T-helper 9 cell (primary cell): ENCODE measurements at places on chromosomes 12 and 14.

DNA sequence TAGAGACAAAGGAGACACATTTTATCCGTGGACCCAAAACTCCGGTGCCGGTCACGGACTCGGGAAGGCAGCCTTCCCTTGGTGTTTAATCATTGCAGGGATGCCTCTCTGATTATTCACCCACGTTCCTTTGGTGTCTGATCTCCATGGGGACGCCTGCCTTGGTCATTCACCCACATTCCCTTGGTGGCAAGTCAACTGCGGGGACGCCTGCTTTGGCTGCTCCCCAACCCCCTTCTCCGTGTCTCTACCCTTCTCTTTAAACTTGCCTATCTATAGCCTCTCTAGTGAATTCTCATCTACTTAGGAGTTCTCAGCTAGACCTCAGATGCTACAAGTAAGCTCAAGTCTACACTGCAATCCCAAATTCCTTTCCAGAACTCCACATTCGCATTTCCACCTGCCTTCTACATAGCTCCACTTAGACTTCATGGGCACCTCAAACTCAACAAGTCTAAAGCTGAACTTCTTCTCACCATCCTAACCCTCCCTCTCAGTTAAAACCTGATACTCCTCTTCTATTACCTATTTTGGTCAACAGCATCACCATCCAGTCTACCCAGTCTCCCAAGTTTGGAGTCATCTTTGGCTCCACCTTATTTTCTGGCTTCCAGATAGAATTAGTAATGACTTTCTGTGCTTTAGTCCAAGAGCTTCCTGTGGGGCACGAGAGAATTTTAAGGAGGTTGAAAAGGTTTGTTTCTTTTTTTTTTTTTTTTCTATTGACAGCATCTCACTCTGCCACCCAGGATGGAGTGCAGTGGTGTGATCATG lies 14.4 kb downstream of the SPTLC2 start:
- DNase-seq = no peak

DNA sequence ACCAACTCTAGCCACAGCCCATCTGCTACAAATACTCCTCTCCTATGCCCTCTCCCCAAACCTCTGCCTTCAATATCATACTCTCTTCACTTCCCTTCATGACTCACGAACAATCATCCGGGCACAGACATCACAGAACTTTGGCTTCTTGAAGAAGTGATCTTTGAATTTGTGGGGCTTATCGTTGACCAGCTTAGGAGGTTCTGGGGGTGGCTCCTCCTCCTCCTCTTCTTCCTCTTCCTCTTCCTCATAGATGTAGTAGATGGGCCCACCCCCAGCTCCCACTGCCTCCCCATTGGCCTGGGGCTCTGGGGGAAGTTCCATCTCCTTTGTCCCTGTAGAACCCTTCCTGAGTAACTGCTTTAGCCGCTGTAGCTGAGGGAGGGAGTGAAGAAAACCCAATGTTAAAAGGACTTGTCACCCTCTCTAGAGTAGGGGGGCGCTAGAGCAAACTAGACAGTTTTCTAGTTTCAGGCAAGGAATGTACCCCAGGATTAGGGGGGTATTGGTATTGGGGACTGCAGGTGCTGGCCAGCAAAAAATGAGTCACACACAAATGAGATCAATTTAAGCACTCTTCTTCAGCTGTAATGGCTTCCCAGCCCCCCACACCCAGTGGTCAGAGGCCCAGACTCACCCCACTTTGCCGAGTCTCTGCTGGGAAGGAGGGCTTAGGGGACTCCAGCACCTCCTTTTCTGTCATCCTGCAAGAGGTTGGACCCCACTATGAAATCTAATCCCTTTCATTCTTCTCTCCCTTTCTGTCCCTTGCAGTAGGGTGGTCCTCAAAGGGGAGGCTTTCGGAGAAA lies 1.8 kb downstream of the STAC3 start:
- DNase-seq = no peak

GRCh38 chr12:94769047-94769420 lies 118.7 kb upstream of the TMCC3 start:
- no peak for DNase-seq

GRCh38 chr14:79580414-79580813 lies 630.9 kb downstream of the DIO2 start:
- DNase-seq = no peak

- no peak for DNase-seq
These were observed 220.3 kb upstream of the FKBP4 start for GRCh38 chr12:2574355-2574935.

- no peak for DNase-seq
These were observed 25.6 kb downstream of the NDUFA12 start for GRCh38 chr12:94977766-94978468.

- no peak for DNase-seq
These were observed 124.9 kb downstream of the DACT1 start for GRCh38 chr14:58762629-58763028.

DNA sequence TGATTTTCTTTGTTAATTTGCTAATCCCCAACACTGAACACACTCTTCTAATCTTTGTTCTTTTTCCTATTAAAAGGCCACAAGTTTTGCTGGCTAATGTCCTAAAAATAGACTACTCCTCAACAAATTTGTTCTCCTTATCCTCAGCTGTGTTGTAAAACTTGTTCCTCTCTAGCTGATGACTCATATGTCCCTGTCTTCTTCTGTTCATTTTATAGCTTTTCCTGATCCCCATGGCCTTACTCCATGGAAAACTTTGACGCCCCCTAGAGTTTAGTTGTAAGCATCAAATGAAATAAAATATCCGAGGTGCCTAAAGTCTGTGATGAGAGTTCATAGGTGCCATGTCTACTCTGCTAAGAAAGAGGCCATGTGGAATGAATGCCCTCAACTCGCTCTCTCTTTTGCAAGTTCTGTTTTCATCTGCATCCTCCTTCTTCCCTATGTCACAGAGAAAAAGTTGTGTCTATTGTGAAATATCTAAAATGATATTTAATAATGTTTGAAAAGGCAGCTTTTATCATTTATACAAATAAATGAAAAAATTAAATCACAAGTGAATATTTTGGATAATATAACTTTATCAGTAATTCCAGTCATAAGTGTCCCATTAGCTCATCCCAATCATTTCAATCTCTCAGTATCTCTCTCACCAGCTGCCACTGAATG lies 237.9 kb downstream of the IPO8 start:
- no peak for DNase-seq

GRCh38 chr14:21036751-21037150 lies 2.1 kb upstream of the RNASE13 start:
- DNase-seq = no peak

DNA sequence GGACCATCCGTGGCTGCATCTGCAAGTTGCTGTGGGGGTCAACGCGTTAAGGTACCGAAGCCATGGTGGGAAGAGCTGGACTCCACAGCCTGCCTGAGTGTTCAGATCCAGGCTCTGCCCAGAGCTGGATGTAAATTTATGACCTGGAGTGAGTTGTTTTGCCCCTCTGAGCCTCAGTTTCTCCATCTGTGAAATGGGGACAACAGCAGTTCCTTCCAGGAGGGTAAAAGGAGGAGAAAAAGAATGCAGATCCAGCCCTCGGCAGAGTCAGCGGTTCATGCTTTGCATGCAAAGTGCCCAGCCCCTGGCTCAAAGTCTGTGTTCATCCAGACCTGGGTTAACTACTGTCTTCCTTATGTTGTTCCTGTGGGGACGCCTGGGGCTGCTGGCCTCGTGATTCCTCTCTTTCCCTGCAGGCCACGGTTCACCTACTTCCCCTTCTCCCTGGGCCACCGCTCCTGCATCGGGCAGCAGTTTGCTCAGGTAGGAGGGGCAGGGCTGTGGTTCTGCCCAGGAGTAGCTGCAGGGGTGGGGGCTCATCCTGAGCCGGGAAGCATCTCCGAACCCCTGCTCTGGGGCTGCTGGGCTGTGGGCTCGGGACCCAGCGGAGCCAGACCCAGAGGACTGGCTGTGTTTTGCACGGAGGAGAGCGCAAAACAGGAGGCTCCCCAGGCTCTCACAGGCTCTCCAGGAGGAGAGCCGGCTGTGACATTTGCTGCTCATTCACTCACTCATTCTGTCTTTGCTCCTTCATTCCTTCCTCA lies 41.9 kb downstream of the CYP46A1 start:
- DNase-seq = no peak

GRCh38 chr14:67438969-67439368 lies 27.0 kb upstream of the PLEK2 start:
- no peak for DNase-seq

GRCh38 chr12:6367065-6367968 lies 8.0 kb downstream of the SCNN1A start:
- DNase-seq = no peak

DNA sequence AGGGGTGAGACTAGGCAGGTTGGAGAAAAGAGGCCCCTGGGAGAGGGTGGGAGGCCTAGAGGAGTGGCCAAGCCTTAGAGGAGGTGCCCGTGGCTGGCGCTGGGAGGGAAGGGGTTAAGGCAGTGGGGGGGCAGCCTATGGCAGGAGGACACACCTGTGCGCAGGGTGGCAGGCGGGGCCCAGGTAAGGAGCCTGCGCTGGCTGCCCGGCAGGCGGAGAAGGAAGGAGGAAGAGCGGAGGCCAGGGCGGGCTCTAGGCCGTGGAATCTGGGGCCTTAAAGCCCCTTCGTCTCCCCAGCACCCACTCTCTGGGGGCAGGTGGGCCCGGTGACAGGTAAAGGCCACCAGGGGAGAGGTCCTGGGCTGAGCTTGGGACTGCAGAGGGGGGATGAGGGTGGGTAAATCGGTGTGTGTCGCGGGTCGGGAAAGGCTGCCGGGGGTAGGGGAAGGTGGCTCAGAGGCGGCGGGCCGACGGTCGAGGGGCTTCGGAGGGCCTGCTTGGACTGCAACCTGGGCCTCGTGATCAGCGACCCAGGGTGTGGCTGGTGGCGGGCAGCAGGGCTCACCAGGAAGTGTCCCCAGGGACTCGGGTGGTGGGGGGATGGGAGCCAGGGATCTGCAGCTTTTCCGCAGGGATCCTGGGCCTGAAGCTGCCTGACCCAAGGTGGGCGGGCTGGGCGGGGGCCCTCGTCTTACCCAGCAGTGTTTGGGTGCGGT lies 7.3 kb downstream of the PHB2 start:
- no peak for DNase-seq

DNA sequence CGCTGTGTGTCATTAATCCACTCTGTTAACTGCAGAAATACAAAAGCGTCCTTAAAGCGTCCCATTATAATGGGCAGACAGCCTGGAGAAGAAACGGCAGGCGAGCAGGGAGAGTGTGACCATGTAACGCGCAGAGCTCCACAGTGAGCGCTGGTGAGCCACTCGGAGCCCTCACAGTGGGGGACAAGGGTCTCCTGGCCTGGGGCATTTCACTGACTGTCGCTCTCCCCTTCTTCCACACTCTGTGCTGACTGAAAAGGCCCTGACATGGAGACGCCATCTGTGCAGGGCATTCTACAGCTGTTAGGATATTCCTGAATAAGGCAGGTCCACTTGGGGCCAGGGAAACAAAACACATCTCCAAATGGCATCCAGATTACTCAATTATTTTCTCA lies 24.2 kb downstream of the CCDC92 start:
- DNase-seq = no peak

GRCh38 chr12:116274551-116275375 lies 2.7 kb downstream of the MED13L start:
- no peak for DNase-seq

GRCh38 chr14:102250636-102251035 lies 54.3 kb downstream of the MOK start:
- DNase-seq = no peak
